ENCODE measurements at places on chromosomes 16 and 17. TPM values are rescaled to one million over a fixed set of nuclear protein-coding genes. Genes with fewer than 3 reads are reported as not detected.
A peak's percentile ranks its signal among the peaks of the same experiment; 100 is the strongest.

GRCh38 chr17:82677353-82677925 is 21.1 kb downstream of the RAB40B start:
- DNase-seq: no peak

- no peak for DNase-seq
These were observed 477 bp upstream of the ARHGAP27 start for GRCh38 chr17:45433159-45433535.

DNA sequence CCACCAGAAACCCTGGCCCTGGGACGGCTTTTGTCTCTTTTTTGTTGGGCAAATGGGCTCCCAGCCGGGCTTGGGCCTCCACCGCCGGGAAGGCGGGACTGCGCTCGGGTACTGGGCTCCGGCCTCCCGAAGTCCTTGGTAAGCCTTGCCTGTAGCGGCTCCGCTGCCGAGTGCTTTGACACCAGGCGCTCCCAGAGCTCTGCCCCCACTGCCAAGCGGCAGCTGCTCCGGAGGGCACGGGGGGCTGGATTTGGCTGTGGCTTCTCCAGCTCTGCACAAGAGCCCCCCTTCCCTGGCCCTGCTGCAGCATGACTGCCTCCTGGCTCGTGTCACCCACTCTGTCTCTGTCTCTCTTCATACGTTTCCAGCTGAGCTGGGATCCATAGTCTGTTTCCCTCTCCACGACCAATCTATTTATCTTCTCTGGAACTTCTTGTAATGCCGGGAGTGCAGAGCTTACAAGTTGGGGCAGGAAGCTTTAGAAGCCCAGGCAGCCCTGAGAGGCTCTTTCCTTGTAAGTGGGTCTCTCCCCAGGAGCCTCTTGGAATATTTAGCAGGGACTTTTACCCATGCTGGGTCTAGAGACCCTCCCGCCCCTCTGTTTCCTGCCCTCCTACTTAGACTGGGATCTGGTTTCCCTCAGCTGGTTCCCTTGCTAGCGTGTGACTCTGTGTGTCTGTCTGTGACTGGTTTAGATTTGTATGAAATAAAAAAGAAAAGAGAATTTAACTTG is 246.9 kb upstream of the GSE1 start:
- DNase-seq: no peak

Gene SECTM1
- total RNA-seq: 24.1 TPM

DNA sequence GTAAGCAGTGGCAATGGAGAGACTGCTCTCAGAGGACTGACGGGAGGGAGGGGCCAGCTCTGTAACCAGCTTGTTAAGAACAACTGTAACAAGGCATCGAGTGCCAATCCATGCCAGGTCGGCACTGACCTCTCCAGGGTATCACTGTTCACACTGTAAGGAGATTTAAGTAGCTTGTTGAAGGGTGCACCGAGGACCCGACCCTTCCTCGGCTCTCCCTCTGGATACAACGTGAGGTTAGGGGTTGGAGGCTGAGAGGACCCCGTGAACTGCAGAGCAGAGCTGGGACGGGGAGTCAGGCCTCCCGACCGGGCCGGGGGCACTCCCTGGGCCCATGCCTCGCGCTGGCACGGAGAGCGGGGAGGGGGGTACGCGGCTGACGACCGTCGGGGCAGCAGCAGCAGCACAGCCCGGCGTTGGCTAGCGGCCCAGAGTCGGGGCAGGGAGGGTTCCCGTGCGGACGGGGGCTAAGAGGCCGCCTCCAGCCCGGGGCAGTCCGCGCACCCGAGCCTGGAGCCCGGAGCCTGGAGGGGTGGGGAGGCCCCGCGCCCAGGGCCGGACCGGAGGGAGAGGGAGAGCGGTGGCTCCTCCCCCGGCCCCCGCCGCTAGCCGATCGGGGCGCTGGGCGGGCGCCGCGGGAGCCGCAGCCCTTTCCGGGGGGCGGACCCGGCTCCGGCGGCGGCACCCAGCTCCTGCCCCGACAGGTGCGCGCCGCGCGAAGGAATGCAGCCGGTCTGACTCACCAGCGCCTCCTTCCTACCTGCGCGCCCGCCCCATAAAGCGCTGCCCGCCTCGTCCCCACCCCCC is at the start of gene ITGB4:
TSS of gene ITGB4 (plus strand) at position 804 of the 807 bp plus-strand sequence. CDS start 3,245 bp downstream, outside the sequence.
- DNase-seq: no peak

Gene KRT9
- not detected for total RNA-seq

DNA sequence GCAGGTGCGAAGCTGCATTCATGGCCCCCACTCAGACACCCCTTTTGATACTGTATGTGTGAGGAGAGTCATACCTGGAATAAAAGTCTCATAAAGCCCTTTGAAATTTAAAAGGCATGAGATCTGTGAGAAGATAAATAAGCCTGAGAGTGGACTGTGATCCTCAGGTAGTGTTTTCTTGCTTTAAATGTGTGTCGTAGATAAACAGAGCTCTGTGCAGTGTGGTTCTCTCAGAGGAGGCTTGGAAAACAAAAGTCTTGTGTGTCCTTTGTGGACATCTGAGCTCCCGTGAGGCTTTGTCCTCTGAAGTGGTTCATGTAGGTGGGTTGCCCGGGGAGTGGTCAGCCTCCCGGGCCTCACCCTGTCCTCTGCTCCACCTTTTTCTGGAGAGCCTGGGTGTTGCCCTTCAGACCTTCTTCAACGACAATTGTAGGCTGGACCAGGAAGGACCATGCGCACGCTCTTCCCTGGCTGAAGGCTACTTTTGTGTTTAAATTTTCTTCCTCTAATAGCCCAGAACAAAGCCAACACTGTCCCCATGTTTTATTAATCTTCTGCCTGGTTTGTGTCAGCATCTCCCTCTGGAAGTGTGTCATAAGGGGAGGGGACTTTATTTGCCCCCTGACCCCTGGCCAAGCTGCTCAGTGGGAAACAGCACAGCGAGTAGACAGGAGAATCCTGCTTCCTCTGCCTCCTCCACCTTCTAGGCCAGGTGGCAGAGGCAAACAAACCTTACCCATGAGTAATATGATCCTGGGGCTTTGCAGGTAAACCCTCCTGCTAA is 151.2 kb downstream of the MSI2 start:
- no peak for DNase-seq

DNA sequence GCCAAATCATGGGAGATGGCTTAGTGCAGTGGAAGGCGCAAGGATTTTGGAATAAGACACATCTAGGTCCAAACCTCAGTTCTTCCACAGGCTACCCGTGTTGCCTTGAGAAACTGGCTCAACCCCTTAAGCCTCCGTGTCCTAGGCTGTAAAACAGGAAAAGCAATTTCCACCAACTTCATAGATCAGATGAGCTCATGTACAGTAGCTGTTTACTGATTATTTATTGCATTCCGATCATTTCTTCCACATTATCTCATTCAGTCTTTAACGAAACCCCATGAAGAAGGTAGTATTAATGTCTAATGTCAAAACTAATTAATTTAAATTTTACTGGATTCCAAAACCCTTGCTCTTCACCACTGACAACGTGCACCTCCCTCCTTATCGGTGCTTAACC is 231.6 kb downstream of the GRIN2A start:
- no peak for DNase-seq

Gene KRT17
- 43.2 TPM for total RNA-seq

GRCh38 chr17:78324391-78325075 is 35.3 kb downstream of the SOCS3 start:
- DNase-seq: peak; percentile 95

DNA sequence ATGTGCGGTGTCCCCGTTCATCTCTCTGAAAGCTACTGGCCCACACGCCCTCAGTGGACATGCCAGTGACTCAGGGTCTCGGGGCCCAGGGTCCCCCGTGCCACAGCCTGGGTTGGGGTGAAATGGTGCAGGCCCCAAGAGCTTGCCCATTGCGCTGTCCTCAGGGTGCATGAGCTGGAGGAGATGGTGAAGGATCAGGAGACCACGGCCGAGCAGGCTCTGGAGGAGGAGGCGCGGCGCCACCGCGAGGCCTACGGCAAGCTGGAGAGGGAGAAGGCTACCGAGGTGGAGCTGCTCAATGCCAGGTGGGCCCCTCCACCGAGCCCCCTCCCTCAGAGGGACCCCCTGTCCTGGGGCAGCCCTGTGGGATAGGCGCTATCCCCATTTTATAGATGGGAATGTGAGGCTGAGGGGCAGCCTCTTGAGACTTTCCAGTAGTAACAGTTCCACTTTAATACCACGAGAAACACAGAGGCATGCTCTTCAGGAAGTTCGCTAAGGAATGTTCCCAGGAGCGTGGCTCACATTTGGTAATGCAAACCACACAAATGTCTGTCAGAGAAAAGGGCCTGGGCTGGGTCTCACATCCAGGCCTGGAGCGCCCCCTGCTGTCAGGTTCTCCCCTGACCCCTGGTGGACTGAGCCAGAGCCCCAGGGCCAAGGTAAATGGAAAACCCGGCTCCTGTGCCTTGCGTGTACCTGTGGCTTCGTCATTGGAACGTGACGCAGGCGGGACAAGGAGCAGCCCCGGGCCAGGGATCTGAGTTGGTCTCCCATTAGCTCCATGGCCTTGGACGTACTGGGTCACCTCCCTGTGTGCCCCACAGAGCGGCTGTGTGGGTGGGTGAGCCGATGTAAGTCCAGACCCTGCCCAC is 133.7 kb downstream of the RAB11FIP4 start:
- peak; percentile 96 for DNase-seq

DNA sequence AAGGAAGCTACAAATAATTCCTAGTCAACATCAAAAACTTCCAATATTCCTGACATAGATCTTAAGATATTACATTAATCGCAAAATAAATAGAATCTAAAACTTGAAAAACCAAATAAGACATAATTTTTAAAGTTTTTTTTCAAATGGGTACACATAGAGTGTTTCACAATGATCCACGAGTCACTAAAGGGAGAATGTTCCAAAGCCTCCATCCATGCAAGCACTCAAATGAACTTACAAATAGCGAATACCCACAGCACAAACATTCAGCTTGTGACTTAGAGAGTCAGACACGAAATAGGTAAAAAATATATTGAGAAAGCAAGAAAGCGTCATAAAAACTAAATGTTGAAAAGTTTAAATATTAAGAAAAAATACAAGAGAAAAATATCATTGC is 65.7 kb downstream of the CEP112 start:
- no peak for DNase-seq

DNA sequence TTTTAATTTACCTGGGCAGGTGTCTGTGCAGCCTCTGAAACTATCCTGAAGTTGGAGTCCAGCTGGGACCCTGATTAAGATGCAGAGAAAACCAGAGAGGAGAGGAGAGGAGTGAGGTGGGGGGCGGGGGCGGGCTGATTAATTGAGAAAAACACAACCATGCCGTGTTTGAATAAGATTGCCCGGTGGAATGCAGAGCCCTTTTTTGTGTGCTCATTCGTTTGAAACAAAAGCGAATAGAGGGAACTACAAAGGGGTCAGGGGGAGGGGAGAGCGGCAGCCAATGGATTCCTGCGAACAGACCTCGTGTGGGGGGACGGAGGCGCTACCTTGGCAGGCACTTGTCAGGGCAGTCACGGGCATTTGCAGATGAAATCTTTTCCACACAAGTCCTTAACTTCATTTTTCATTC is 355.8 kb downstream of the SOX9 start:
- no peak for DNase-seq

Gene GPR139
- not detected for total RNA-seq

Gene AIPL1
- total RNA-seq: not detected

GRCh38 chr17:57984261-57984890 is 3.7 kb downstream of the VEZF1 start:
- no peak for DNase-seq

- no peak for DNase-seq
These were observed 67.9 kb downstream of the RAI1 start for GRCh38 chr17:17749025-17749772.

- DNase-seq: no peak
These were observed 58.9 kb downstream of the BAIAP2 start for GRCh38 chr17:81093619-81094508.

DNA sequence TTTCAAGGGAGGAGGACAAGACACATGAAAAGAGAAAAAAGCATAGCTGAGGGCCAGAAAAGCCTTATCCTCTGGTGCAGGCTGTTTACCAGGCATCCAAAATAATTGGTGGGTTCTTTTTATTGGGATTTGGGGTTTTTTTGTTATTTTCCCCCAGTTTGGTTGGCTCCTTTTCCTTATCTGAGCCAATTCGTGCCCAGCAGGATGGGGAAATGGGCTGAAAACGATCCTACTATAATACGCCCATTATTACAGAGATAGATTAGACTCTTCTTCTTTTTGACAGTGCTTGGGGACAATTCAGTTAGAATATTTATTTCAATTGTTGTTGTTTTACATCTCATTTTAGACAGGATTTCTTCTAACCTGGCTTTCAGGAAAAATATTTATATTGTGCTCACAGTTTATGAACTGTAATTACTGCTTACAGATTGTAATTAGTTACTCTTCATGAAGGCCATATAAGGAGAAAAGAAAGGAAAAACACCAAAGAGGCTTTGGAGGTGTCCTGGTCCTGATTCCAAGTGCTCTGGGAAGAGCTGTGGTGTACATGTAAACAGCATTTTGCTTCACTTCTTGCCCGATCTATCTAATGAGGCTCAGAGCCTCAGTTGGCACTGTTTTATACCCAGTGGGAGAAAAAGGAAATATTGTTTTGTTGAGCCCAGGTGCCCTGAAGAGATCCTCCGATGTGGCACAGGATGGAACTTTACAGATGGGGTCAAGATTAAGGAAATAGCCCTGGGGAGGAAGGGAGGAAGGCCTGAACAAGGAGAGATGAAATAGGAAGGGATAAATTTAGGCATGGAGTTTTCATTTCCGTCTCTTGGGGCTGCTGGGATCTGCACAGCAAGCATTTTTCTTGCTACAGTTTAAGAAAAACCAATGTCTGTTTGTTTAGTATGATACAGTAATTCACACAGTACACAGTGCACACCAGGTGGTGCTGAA is 611 bp upstream of the ANKRD40 start:
- DNase-seq: no peak

Gene TP53TG3D
- total RNA-seq: not detected

DNA sequence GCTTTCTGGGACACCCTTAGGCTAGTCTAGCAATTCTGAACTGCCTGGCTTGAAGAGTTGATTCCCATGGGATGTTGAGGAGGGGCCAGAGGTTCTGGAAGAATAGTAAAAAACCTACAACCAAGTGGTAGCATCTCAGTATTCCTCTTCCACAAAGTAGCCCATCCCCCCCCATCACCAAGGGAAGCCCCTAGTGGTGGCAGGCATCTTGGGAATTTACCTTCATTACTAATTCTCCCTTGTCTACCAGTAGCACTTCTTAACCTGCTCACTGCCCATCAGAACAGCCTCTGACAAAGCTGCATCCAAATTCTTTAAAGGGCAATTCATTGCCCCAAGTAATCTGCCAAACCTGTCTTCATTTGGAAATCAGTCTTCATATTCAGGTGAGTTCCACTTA is 12.8 kb upstream of the RAB11FIP4 start:
- DNase-seq: no peak

DNA sequence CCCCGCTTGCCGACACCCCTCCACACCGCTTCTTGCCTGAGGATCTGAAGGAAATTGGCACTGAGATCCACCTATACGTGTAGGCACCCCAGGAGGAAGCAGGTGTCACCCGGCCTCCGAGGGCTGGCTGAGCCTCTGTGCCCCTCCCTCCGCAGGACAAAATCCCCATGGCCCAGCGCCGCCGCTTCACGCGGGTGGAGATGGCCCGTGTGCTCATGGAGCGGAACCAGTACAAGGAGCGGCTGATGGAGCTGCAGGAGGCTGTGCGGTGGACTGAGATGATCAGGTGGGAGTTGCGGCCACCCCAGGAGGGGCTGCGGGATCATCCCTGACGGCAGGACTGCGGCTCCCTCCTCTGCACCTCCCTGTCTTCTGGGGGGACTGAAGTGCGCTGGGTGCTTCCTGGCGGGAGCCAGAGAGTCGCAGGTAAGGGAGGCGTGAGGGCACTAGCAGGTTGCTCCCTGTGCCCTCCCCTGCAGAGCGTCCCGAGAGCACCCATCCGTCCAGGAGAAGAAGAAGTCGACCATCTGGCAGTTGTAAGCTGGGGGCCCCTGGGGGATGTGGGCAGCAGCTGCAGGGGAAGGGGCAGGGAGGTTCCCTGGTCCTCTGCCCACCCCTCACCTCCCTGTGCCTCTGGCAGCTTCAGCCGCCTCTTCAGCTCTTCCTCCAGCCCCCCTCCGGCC is 9.0 kb downstream of the NME3 start:
- no peak for DNase-seq

- DNase-seq: no peak
These were observed 151.9 kb downstream of the MSI2 start for GRCh38 chr17:57408071-57408811.

All from osteocyte (in vitro differentiated cells).